ENCODE measurements at places on chromosomes 2 and 18. TPM values are rescaled to one million over a fixed set of nuclear protein-coding genes. Genes with fewer than 3 reads are reported as not detected.

The GPC1 gene
- 1.8 TPM for polyA plus RNA-seq

The C1QL2 gene
- polyA plus RNA-seq, result not detected

The LAMA1 gene
- polyA plus RNA-seq, result not detected

The FBXO11 gene
- 62.0 TPM for polyA plus RNA-seq

The ANTXR1 gene
- 5.7 TPM for polyA plus RNA-seq

The MOGAT1 gene
- polyA plus RNA-seq, result not detected

The CD8A gene
- polyA plus RNA-seq, result 4.4 TPM

The MBP gene
- 13.8 TPM for polyA plus RNA-seq

The DSG2 gene
- polyA plus RNA-seq, result not detected

The GPBAR1 gene
- not detected for polyA plus RNA-seq

The ADCY3 gene
- polyA plus RNA-seq, result 2.8 TPM

The INPP4A gene
- 62.6 TPM for polyA plus RNA-seq

The SLC20A1 gene
- polyA plus RNA-seq, result 732 TPM

The TMEM182 gene
- 32.9 TPM for polyA plus RNA-seq

The MDH1B gene
- 11.8 TPM for polyA plus RNA-seq

The GDF7 gene
- not detected for polyA plus RNA-seq

The RIT2 gene
- polyA plus RNA-seq, result 15.9 TPM

The SCYGR4 gene
- not detected for polyA plus RNA-seq

The ARPC2 gene
- 197 TPM for polyA plus RNA-seq
